T-helper 17 cell (primary cell): ENCODE measurements at places on chromosomes 1 and 21.

DNA sequence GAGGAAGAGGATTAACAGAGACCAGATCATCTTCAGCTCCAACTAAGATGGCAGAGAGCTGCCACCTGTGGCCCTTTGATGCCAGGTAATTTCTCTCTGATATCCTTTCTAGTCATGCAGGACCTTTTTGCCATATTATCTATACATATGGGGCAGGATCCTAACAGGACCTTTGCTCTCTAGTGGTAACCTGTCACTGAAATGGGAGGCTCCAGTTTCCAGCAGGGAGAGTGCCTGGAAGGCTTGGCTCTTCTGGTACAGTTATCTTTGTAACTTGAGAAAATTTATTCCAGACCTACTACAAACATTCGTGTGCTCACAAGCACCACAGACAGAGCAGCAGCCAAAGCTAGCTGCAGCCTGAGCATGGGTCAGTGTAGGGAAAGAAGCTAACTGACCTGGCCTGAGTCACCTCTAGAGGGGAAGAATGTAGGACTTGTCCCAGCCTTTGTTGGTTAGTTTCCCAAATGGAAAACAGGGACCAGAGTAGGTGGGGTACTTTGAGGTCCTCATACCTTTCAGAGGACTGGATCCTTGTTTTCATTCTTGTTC lies 86.5 kb upstream of the MACF1 start:
- no peak for DNase-seq

- DNase-seq: no peak
Measured at GRCh38 chr1:154863315-154864174, 6.5 kb downstream of the KCNN3 start.

DNA sequence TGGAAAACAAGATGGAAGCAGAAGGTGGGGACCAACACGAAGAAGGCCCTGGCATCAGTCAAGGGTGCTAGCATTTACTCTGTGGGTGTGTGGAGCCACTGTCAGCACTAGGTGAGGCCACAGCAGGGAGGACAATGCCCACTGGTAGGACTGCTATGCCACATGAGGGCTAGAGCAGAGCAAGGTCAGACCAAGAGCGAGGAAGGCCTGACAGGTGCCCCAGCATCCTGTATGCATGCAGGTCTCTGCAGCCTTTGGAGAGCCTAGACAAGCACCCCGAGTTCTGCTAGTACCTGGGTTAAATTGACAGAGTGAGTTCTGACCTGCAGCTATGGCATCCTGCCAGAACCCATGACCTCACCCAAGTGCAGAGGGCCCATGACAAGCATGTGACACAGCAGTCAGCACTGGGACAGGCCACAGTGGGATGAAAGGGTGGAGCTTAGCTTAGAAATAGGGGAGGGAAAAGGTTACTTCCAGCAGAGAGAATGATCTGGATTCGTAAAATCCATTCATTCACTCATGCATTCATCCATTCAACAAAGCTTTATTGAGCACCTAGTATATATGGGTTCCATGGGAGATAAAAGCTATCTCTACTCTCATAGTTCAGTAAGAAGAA lies 9.0 kb upstream of the CSF1 start:
- DNase-seq: no peak

DNA sequence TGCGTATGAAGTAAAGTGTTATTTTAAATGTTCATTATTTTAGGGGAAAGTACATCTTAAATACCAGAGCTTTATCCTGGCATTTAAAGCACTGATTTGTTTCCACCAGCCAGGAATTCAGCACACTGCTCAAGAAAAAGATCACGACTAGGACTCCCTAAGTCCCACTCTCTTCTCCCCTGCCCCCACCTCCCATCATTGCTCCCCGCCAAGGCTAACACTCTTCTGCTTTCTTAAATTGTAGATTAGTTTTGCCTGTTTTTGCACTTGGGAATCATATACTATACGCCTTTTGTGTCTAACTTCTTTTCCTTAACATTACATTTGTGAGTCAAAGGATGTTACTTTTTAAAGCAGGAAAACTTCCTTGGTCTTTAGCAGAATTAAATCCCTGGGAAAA lies 37.5 kb upstream of the C1orf105 start:
- no peak for DNase-seq

DNA sequence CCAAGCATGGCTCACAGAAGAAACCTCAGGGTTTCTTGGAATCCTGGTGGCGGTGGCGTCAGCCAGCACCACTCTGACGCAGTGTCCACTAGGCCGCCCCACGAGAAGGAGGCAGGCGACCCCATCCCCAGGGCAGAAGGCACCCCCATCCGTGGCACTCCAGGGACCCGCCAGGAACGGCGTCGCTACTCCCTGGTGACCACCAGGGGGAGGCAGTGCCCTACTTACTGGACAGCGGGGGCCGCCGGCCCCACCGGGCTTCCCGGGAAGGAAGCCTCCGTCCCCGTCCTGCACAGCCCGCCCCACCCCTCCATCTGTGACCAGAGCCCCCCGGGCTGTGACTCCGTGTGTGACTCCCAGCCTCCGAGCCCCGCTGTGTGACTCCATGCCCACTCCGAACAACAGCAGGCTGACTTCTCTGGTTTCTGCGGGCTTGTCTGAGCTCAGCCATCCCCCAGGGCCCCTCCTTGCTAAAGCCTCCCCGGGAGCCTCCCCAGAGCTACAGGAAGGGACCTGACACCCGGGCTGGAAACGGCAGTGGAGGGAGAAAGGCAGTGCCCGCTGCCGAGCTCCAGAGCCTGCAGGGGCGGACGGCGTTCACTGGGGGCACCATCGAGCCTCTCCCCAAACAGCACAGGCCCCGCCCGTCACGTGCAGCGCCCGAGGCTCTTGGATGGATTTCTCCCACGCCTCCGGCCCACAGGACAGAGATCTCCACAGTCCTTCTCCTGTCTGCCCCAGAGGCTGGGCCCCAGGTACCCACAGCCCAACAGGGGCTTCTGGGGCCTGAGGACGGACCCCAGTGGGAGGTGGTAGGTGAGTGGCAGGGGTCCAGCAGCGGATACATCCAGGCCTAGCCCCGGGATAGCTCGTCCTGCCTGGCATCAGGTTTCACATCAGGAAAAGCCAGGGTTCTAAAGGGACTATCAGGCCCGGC lies 21.1 kb downstream of the KIF17 start:
- peak; percentile 52 for DNase-seq

DNA sequence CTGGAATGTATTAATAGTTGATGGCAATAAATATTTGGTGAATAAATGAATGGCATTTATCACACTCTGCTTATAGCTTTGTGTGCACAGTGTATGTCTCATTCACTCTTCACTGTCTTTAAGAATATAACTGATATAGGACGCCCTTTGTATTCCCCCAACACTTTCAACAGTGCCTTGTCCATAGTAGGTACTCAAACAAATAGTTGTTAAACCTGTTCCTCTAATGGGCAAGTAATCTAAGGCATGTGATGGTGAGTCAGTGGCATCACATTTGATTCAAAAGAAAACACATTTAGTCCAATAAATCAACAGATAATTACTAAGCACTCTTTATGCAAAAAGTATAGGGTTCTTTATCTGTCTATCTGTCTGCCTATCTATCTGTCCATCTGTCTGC lies 11.2 kb upstream of the RXRG start:
- no peak for DNase-seq

DNA sequence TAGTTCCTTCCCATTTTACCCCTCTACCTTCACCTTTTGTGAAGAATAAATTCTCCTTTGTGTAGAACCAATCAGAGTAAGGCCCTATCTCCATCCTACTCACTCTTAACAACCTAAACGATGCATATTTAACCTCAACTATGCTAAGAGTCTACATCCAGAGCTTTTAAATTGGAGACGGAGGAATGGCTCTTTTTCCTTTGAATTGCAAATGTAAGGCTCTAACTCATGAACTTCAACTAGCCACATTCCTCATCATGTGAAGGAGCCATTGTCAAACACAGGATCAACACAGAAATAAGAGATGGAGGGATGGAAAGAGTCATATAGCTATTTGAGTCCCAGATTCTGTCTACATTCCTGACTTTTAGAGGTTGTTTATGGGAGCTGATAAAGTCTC lies 18.2 kb downstream of the DEPDC1 start:
- DNase-seq: no peak

- no peak for DNase-seq
Measured at GRCh38 chr1:236657398-236657797, 28.9 kb upstream of the ACTN2 start.

DNA sequence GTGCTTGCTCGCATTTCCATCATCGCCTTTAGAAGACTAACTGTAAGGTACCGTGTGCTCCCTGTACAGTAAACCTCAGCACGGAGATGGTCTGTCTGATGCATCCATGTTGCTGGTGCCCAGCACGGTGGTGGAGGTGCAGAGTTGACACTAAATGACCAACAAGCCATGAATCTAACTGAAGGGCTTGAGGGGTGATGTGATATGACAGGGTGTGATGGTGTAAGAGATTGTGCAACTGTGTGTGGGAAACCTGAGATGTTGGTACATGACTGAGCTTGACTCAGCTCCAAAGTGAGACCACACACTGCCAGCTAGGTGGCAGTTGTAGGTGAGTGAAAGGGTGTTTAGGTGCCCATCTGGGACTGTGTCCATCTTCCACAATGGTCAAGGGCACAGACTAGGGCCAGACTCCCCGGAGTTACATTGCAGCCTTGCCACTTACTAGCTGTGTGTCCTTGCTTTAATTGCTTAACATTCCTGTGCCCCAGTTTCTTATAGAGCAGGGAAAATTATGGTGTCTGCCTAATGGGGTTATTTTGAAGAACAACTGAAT lies 21.4 kb downstream of the SLC2A1 start:
- DNase-seq: no peak

DNA sequence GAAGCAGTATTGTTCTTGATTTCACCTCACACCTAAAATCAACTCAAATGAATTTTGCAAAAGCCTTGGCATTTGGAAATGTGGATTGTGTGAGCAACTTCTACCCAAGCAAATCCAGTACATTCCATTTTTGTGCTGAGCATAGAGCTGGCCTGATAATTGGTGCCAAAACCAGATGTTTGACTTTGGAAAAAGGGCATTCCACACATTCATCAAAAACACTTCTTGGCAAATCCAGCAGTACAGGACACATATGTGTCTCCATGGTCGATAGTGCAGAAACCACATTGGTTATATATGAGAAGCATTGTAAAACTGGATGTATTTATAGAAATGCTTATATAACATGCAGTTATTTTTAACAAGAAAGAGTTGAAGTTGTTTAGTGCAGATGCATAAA lies 210.4 kb downstream of the KCNK2 start:
- DNase-seq: no peak

- DNase-seq: no peak
Measured at GRCh38 chr1:179761846-179762640, 19.0 kb downstream of the FAM163A start.

GRCh38 chr1:67850611-67851075 lies 17.4 kb upstream of the GNG12 start:
- no peak for DNase-seq

GRCh38 chr1:178362747-178363146 lies 134.0 kb downstream of the CLEC20A start:
- DNase-seq: no peak

DNA sequence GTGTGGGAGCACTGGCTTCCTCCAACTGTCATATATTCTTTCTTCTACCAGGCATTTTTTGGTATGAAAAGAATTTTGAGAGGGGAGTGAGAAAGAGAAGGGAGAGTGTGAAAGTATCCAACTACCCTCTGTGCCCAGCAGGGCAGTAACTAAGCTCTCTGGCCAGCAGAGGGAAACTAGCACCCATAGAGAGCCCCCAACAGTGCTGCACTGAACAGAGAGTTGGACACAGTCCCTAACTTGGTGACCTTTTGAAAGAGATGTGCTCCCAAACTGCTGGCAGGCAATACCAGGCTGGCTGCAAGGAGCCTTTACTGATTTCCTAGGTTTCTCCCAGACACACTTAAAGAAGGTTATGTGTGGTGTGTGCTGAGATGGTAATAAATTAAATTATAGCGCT lies 118.8 kb upstream of the PBX1 start:
- no peak for DNase-seq

DNA sequence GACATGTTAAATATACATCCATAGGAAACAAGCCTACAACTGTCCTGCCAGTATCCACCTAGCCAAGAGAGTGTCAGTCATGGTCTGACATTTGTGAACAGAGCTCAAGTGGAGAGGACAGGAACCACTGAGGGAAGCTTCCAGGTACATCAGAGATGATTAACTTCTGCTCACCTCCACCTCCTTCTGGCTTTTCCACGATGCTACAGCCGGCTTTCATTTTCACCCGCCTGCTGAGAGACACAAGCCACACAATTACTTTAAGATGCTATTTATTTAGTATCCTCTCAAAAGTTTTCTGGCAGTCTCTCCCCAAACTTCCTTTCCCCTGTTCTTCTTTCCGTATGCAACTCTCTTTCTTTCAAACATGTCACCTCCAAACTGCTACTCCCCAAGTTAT lies 2.1 kb downstream of the ETV3 start:
- no peak for DNase-seq

DNA sequence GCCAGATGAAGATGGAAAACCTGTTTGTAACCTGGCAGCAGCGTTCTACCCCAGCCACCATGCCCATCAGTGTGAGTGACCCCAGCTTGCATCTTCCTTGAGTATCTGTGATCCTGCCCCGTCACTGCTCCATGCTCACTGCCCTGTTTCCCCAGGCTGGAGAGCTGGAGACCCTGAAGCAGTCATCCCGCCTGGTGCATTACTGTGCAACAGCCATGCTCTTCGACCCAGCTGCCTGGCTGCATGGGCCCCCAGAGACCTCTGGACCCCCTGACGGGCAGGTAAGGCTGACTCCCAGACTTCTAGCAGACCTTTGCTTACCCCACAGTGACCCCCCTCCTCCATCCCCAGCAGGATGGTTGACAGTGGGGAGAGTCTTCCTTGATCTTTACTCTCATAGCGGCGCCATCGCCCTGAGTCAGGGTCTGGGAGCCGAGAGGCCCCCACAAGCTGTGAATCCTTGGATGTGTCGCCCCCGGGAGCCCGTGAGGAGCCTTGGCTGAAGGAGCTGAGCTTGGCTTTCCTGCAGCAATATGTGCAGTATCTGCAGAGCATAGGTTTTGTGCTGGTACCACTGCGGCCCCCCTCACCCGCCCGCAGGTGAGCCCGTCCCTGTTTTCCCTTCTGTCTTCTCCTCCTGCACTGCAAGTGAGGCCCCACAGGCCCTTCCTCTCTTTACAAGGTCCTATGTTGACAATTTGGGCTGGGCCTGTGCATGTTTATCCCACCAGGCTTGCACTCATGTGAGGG lies 10.4 kb downstream of the HYI start:
- DNase-seq: no peak

GRCh38 chr1:26677306-26678115 lies 18.3 kb upstream of the ARID1A start:
- DNase-seq: peak; percentile 30

GRCh38 chr1:197799271-197799670 lies 24.0 kb upstream of the DENND1B start:
- DNase-seq: no peak
